ENCODE measurements at places on chromosomes 1 and 21. TPM values are rescaled to one million over a fixed set of nuclear protein-coding genes. Genes with fewer than 3 reads are reported as not detected.
A peak's percentile ranks its signal among the peaks of the same experiment; 100 is the strongest.

- no peaks in the 10 kb centered on the region for H3K36me3 ChIP-seq
- no peak overlapping the region for H3K27ac ChIP-seq
- no peaks in the 10 kb centered on the region for H3K4me1 ChIP-seq
- H3K4me3 ChIP-seq = no peak overlapping the region
Measured at GRCh38 chr1:96580920-96581319, 140.7 kb upstream of the PTBP2 start.

- H3K27ac ChIP-seq = no peak overlapping the region
- H3K4me1 ChIP-seq = no peaks in the 10 kb centered on the region
- no peak overlapping the region for H3K4me3 ChIP-seq
- no peak for DNase-seq
Measured at GRCh38 chr1:10128101-10128765, 82.1 kb upstream of the KIF1B start.

- H3K4me1 ChIP-seq = peaks cover 26% of the 10 kb centered on the region
- H3K36me3 ChIP-seq = no peaks in the 10 kb centered on the region
- no peaks in the 10 kb centered on the region for H3K27me3 ChIP-seq
- H3K27ac ChIP-seq = peak overlapping the region; percentile 88
- H3K4me3 ChIP-seq = no peak overlapping the region
Measured at GRCh38 chr1:27535386-27535785, 45.4 kb upstream of the WASF2 start.

GRCh38 chr1:24640288-24640687 is 2.8 kb upstream of the SRRM1 start:
- peak overlapping the region; percentile 70 for H3K27ac ChIP-seq
- no peaks in the 10 kb centered on the region for H3K36me3 ChIP-seq
- peaks cover 19% of the 10 kb centered on the region for H3K4me1 ChIP-seq
- H3K27me3 ChIP-seq = no peaks in the 10 kb centered on the region
- H3K4me3 ChIP-seq = no peak overlapping the region
- peak; percentile 56 for DNase-seq

DNA sequence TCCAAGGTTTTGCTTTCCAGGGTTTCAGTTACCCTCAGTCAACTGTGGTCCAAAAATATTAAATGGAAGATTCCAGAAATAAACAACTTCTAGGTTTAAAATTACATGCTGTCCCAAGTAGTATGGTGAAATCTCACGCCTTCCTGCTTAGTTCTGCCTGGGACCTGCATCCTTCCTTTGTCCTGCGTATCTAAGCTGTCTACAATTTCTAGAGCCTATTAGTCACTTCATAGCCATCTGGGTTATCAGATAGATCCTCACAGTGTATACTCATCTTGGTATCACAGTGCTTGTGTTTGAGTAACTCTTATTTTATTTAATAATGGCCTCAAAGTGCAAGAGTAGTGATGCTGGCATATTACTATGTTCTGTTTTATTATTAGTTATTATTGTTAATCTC is 157.7 kb downstream of the ROR1 start:
- no peaks in the 10 kb centered on the region for H3K27me3 ChIP-seq
- H3K27ac ChIP-seq = no peak overlapping the region
- no peaks in the 10 kb centered on the region for H3K4me1 ChIP-seq
- no peak overlapping the region for H3K4me3 ChIP-seq

DNA sequence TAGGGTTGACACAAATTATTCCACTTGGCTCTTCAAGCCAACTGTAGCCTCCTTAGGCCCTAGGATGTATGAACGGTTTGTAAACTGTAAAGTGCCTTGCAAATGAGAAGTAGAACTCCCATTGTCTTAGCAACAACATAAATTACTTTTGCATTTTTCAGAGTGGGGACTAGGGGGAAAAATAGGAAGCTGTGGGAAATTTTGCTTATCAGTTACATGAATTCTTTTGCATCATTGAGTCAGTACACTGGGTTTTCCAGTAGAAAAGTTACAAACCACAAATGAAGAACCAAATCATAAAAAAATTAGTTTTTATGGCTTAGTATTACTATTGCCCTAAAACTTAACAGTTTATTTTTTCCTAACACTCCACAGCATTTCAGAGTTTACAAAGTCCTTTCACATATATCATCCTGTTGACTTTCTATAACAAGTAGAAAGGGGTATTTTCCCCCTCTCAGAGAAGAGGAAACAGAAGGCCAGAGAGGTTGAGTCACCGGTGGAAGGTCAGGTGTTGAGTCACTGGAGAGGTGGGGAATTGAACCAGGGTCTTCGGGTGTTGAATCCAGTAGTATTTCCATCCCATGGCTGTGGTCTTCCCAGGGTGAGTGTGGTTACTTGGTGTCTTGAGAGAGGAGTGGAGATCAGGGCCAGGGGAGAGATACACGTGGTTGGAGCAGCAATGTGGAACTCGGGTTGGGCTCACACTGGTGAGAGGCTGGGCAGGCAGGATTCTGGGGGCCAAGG is 71.9 kb upstream of the USP24 start:
- DNase-seq = no peak
- H3K4me3 ChIP-seq = no peak overlapping the region
- no peaks in the 10 kb centered on the region for H3K36me3 ChIP-seq
- no peaks in the 10 kb centered on the region for H3K27me3 ChIP-seq

DNA sequence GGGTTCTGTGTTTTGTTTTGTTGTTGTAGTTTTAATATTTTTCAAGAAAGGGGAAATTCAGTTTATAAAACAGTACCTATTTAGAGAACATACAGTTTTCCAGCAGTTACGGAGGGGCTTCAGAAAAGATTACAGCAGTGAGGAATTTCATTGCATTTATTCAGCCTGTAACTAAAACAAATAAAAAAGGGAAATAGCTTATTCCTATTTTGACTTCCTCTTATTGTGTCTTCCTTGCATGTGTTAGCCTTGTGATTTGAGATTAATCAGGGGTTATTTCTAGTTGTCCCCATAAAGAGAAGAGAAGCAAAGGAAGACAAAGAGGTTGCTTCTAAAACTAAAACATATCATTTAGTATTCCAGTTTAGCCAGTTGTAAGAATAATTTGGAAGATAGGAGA is 35.0 kb downstream of the CTTNBP2NL start:
- H3K4me1 ChIP-seq = no peaks in the 10 kb centered on the region
- H3K27ac ChIP-seq = peak overlapping the region; percentile 32
- DNase-seq = no peak
- no peak overlapping the region for H3K4me3 ChIP-seq
- H3K27me3 ChIP-seq = no peaks in the 10 kb centered on the region

DNA sequence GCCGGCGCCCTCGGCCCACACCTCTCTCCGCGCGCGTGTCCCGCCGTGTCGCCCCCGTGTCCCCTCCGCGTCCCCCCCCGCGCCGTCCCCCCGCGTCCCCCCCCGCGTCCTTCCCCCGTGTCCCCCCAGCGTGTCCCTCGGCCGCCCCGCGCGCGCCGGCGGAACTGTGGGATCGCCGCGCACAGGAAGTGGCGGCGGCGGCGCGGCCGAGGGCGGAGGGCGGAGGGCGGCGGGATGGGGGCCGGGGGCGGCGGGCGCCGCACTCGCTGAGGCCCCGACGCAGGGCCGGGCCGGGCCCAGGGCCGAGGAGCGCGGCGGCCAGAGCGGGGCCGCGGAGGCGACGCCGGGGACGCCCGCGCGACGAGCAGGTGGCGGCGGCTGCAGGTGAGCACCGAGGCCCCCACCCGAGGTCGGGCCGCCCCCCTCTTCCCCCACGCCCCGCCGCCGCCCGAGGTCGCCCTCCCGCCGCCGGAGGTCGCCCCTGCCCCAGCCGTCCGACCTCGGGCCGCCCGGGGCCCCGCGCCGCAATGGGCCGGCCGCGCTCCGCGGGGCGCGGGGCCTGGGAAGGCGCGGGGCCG is at the start of gene AGPAT3:
AGPAT3 (plus strand) TSS at position 262 of the 578 bp plus-strand sequence. CDS start 94,459 bp downstream, outside the sequence.
- H3K27me3 ChIP-seq = no peaks in the 10 kb centered on the region
- peak within 1 kb of the TSS; percentile 89 for H3K4me3 ChIP-seq
- no peaks in the 10 kb centered on the region for H3K36me3 ChIP-seq
- no peak for DNase-seq
- peak within 1 kb of the TSS; percentile 93 for H3K27ac ChIP-seq

DNA sequence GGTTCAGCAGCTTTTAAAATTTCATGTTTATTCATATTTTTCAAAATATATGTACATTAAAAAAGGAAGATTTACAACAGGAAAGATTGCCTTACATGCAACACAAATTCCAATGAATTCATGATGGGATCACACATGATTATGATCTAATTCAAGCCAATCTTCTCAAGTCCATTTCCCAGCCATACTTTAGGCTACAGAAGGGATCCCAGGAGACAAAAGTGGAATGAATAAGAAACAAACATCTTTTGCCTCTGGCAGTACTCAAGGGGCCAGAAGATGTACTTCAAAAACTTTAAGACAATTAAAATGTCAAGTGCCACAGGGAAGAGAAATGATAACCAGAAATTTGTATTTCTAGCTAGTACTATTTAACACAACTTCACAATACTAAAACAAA is 10.2 kb upstream of the SH2D5 start:
- H3K4me1 ChIP-seq = no peaks in the 10 kb centered on the region
- no peak overlapping the region for H3K4me3 ChIP-seq
- DNase-seq = no peak
- no peak overlapping the region for H3K27ac ChIP-seq

- no peaks in the 10 kb centered on the region for H3K27me3 ChIP-seq
- H3K36me3 ChIP-seq = no peaks in the 10 kb centered on the region
- no peak overlapping the region for H3K4me3 ChIP-seq
- H3K27ac ChIP-seq = no peak overlapping the region
- no peaks in the 10 kb centered on the region for H3K4me1 ChIP-seq
- no peak for DNase-seq
Measured at GRCh38 chr1:196637606-196638005, 14.2 kb upstream of the CFH start.

- H3K4me3 ChIP-seq = no peak overlapping the region
- no peaks in the 10 kb centered on the region for H3K27me3 ChIP-seq
- no peaks in the 10 kb centered on the region for H3K36me3 ChIP-seq
- no peak for DNase-seq
- no peak overlapping the region for H3K27ac ChIP-seq
Measured at GRCh38 chr21:37412603-37413360, 46.2 kb downstream of the DYRK1A start.

DNA sequence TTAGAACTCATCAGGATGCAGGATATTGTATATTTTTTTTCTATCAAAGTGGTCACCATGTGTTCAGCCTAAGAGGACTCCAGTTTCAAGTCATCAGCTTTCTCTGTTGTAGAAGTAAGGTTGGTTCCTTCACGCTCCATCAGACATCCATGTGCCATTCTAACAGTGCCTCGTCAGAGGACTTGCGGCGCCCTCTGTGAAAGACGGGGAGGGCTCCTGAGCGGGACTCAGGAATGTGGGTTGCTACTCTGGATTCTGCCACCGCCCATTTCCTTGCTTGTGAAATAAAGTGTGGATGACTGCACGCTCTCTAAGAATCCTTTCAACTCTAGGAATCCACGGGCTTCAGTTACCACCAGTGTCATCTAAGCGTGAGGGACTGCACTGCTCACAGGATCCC is 593.5 kb downstream of the KIF26B start:
- H3K27me3 ChIP-seq = no peaks in the 10 kb centered on the region
- H3K27ac ChIP-seq = no peak overlapping the region
- no peak overlapping the region for H3K4me3 ChIP-seq
- peaks cover 3% of the 10 kb centered on the region for H3K36me3 ChIP-seq
- no peak for DNase-seq

- DNase-seq = no peak
- no peaks in the 10 kb centered on the region for H3K36me3 ChIP-seq
- H3K4me1 ChIP-seq = no peaks in the 10 kb centered on the region
- no peak overlapping the region for H3K4me3 ChIP-seq
- H3K27ac ChIP-seq = no peak overlapping the region
- H3K27me3 ChIP-seq = no peaks in the 10 kb centered on the region
Measured at GRCh38 chr1:193415256-193415655, 228.8 kb upstream of the B3GALT2 start.

DNA sequence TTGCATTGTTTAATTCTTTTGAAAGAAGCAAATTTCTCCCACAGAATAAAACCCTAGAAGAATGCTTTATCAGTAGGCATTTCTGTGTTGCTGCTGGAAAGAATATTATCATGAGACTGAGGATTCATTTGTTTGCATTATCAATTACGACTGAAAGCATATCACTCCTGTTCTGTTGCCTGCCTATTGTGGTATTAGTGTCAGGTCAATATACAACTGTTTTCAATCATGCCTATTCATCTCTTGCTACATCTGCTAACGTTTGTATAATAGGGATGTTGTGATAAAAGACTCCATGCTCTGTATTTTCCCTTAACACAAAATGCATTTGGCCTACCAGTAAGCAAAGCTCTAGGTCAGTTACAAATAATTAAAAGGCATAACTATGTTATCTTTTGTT is 221.5 kb downstream of the PTPRC start:
- H3K27ac ChIP-seq = no peak overlapping the region
- no peak for DNase-seq
- no peaks in the 10 kb centered on the region for H3K36me3 ChIP-seq
- no peak overlapping the region for H3K4me3 ChIP-seq
- no peaks in the 10 kb centered on the region for H3K4me1 ChIP-seq
- no peaks in the 10 kb centered on the region for H3K27me3 ChIP-seq

DNA sequence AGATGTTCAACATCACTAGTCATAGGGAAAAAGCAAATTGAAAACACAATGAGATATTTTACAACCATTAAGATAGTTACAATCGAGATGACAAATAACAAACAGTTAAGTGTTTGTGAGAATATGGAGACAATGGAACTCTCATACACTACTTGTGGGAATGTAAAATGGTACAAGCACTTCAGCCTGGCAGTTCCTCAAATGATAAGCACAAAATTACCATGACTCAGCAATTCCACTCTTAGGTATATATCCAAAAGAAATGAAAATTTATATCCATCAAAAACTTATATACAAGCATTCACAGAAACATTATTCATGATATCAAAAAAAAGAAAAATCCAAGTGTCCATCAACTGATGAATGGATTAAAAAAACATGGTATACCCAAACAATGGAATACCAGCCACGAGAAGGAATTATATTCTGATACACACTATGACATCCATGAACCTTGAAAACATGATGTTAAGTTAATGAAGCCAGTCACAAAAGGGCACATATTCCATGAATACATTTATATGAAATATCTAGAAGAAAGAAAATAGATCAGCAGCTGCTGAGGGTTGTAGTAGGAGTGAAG is 76.4 kb downstream of the EVI5 start:
- no peak overlapping the region for H3K4me3 ChIP-seq
- DNase-seq = no peak
- H3K36me3 ChIP-seq = no peaks in the 10 kb centered on the region
- no peak overlapping the region for H3K27ac ChIP-seq
- H3K27me3 ChIP-seq = no peaks in the 10 kb centered on the region
- H3K4me1 ChIP-seq = no peaks in the 10 kb centered on the region

DNA sequence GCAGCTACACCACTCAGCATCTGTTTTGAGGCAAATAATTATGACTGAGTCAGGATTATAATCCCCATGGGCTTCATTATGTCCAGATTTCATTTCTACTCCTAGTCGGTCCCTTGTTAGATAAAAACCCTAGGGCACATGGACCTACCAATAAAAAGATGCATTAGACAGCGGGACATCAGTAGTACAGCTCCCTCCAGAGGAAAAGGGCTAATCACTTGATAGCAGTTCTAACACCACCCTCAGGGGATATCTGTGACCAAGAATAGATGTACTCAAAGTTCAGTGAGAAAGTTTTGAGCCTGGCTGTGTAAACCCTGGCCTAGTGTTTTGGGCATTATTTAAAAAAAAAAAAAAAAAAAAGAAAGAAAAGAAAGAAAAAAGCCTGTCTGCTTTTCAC is 10.0 kb downstream of the GJA8 start:
- no peaks in the 10 kb centered on the region for H3K27me3 ChIP-seq
- H3K36me3 ChIP-seq = no peaks in the 10 kb centered on the region
- H3K4me3 ChIP-seq = no peak overlapping the region
- no peaks in the 10 kb centered on the region for H3K4me1 ChIP-seq

- H3K4me3 ChIP-seq = no peak overlapping the region
- DNase-seq = no peak
- no peaks in the 10 kb centered on the region for H3K36me3 ChIP-seq
Measured at GRCh38 chr1:18262726-18263125, 155.1 kb downstream of the IGSF21 start.

Gene PROX1
- 7.5 TPM for total RNA-seq

Gene GJB4
- total RNA-seq = not detected

Gene LAMC2
- total RNA-seq = 16.4 TPM

Gene KAZN
- 16.4 TPM for total RNA-seq

Gene IL19
- not detected for total RNA-seq

Gene MAEL
- total RNA-seq = not detected

Gene STX12
- total RNA-seq = 62.3 TPM
